ENCODE measurements at places on chromosomes 6 and 20. TPM values are rescaled to one million over a fixed set of nuclear protein-coding genes. Genes with fewer than 3 reads are reported as not detected.

GRCh38 chr20:2255926-2256531 lies 39.8 kb upstream of the TGM3 start:
- no peak for DNase-seq

Gene GJE1
- not detected for total RNA-seq

DNA sequence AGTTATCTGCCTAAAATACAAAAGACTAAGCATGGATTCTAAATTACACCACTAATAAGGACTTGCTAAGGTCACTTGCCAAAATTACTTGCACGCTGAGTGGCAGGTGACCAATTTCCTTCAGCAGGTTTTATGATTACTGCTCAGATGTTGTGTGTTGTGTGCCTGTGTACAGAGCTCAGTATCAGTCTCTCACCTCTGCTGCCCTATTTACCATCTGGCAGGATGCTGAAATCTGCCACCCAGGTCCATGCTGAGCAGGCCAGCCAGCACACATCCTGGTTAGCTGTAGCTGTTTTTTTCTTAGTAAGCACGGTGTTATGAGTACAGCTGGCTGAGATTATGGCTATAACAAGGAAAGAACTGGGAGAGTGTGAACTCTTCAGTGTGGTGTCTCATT lies 34.0 kb downstream of the ELOVL4 start:
- DNase-seq, result no peak

DNA sequence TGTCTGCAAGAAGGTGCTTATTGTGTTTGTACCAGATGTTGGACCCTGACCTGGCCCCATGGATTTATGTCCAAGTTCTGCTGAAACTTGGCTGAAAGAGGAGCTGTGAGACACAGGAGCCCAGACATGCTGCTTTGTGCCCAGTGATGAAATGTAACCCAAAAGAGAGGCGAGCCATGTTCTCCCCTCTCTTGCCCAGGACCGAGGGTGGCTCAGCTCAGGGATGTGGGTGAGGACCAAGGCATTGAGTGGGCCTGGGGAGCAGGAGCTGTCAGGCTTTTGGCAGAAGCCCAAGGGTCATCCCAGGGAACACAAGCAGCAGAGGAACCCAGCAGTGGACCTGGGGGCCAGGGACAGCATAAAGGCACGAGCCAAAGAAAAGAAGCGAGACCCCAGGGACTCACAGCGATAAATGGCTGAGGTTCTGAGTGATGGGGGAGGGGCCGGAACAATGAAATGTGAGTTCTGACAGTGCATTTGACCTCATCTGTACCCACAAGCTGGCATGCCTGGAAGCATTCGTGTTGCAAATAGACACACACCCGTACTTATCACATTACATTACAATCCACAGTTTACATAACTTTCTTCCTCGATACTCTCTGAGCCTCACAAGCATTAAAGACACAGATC lies 363.4 kb upstream of the JARID2 start:
- DNase-seq, result no peak

Gene FHL5
- total RNA-seq, result not detected

All from glomerular endothelial cell (primary cell).